ENCODE measurements at places on chromosomes 2 and 18.

DNA sequence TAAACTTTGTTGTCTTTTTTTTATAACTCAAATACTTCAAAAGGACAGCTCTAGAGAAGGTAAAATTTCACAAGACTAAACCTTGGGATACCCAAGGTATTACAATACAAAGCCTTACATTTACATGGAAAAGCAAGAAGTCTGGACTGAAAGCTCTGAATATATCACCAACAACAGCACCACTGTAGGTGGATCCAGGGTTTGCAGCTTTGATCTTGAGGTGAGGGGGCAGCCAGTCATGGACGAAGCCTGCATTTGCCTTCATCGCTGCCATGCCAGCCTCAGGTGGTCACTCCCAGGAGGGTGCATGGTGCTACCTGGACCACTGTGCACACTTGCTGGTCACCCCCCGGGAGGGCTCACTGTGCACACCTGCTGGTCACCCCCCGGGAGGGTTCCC is 36.6 kb downstream of the RBFA start:
- no peak for DNase-seq

GRCh38 chr2:13240789-13241487 is 524.2 kb downstream of the TRIB2 start:
- no peak for DNase-seq

DNA sequence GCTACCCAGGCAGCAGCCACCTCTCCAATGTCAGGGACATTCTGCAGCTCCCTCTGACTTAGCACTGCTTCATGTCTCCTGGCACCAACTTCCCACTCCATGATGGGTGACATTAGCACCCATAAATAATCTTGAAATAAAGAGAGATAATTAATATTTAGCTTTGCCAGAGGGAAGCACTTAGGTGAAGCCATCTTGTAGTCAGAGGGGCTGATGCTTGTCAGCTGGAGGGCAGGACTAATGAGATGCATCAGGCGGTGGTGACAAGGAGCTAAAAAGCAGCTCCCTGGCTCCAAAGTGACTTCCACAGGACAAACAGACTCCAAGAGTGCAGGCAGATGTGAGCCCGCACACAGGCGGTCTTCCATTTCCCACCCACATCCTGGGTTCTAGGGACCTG is 153.0 kb upstream of the ID2 start:
- no peak for DNase-seq

- no peak for DNase-seq
Observed at GRCh38 chr2:150327564-150328489, 159.6 kb downstream of the RND3 start.

- no peak for DNase-seq
Observed at GRCh38 chr18:36412778-36413177, 115.3 kb downstream of the FHOD3 start.

DNA sequence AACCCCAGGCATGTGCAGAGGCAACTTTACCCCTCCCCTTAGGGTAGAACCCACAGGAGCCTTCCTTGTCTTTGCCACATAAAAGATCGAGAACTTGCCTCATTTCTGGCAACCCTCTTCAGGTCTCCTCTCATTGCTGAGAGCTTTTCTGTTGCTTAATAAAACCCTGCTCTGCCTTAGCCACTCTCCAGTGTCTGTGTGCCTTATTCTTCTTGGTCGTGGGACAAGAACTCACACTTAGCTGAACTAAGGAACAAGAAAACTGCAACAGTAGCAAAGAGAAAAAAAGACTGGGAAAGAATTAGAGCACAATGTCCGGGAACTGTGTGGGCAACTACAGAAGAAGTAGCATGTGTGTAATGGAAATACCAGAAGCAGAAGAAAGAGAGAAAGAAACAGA is 56.2 kb upstream of the SMIM21 start:
- DNase-seq = no peak
